ENCODE measurements at places on chromosomes 7 and 10.

GRCh38 chr10:25017661-25018060 is 1.2 kb downstream of the THNSL1 start:
- DNase-seq, result peak; percentile 4

- no peak for DNase-seq
Observed at GRCh38 chr10:13709931-13710650, 123.3 kb downstream of the PRPF18 start.

- DNase-seq, result no peak
Observed at GRCh38 chr10:77578583-77579227, 58.9 kb downstream of the KCNMA1 start.

GRCh38 chr7:7868572-7868899 is 100.1 kb upstream of the GLCCI1 start:
- no peak for DNase-seq

DNA sequence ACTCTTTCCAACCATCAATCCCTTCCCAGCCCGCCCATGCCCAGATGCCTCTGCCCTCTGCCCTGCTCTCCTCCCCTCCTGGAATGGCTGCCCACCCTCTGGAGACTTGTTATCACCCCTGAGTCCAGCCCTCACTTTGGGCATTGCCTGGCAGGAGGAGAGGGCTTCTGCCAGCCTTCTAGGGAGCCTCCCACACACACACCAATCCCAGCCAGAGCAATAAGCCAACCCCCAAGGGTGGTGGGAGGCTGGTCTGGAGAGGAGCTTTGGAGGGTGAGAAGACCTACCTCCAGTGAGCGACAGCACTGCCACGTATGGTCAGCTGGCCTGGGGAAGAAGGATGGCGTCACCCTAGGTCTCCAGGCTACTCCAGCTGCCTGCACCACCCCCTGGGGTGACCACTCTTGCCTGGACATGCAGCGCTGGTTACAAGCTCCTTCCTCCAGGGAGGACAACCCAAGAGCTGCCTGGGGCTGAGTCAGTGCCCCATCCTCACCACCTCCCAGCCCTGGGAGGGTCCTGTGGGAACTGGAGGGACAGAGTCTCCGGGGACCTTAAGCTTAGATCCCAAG is 8.4 kb downstream of the C10orf105 start:
- DNase-seq, result no peak

- DNase-seq, result no peak
Observed at GRCh38 chr10:59181668-59182067, 5.2 kb downstream of the PHYHIPL start.

DNA sequence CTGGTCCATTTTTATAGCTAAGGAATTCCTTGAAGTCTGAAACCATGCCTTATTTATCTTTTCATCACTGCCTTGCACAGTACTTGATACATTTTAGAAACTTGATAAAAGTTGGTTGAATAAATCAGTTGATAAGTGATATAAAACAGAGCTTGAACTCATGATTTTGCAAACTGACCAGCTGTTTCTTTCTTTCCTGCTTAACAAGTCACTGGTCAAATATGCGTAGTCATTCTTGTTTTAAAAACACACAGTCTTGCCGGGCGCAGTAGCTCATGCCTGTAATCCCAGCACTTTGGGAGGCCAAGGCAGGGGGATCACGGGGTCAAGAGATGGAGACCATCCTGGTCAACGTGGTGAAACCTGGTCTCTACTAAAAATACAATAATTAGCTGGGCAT is 6.3 kb downstream of the TPST1 start:
- DNase-seq, result no peak

- peak; percentile 79 for DNase-seq
Observed at GRCh38 chr7:150451097-150451793, 815 bp downstream of the GIMAP8 start.

- no peak for DNase-seq
Observed at GRCh38 chr10:58177362-58177947, 90.2 kb downstream of the IPMK start.

- DNase-seq, result no peak
Observed at GRCh38 chr7:100897772-100898454, 2.2 kb upstream of the ACHE start.

DNA sequence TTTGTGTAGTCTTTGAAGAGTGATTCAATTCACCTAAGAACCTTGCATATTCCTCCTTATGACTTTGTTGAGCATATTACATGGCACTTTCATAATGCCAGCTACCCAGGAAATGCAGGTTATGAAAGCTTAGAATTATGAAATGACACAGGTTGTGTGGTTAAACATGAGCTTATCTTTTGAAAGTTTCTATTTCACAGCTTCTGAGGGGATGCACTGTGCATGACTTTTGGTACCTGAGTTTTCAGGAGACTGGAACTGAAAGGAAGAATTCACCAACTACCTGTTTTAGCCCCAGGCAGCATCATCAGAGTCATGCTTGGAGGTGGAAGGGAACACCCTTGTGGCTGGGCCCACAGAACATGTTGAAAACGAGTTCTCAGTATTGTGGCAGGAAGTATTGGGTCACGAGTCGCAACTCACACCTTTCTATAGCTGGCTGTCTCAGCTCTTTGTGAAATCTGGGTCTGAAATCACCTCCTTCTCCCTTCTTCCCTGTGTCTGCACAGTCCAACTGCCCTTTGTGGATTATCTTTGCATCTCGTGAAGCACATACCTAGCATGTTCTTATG is 228.2 kb downstream of the PTEN start:
- DNase-seq, result peak; percentile 85

GRCh38 chr7:36986948-36987724 is 262.8 kb upstream of the AOAH start:
- peak; percentile 57 for DNase-seq

- DNase-seq, result no peak
Observed at GRCh38 chr7:94128072-94128471, 123.9 kb upstream of the BET1 start.

DNA sequence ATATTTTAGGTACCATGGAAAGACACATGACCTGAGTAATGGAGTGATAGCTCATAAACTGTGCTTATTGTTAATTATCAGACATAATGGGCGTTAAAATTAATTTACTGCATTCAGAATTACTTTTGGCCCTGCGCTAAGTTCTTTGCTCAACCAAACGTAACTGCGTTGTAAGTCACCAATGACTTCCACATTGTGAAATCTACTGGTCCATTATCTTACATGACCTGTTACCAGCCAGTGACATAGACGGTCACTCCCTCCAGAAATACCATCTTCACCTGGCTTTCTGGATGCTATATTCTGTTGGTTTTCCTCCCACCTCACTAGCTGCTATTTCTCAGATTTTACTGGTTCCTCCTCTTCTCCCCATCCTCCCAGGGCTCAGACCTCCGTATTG is 5.0 kb upstream of the GIGYF1 start:
- no peak for DNase-seq

DNA sequence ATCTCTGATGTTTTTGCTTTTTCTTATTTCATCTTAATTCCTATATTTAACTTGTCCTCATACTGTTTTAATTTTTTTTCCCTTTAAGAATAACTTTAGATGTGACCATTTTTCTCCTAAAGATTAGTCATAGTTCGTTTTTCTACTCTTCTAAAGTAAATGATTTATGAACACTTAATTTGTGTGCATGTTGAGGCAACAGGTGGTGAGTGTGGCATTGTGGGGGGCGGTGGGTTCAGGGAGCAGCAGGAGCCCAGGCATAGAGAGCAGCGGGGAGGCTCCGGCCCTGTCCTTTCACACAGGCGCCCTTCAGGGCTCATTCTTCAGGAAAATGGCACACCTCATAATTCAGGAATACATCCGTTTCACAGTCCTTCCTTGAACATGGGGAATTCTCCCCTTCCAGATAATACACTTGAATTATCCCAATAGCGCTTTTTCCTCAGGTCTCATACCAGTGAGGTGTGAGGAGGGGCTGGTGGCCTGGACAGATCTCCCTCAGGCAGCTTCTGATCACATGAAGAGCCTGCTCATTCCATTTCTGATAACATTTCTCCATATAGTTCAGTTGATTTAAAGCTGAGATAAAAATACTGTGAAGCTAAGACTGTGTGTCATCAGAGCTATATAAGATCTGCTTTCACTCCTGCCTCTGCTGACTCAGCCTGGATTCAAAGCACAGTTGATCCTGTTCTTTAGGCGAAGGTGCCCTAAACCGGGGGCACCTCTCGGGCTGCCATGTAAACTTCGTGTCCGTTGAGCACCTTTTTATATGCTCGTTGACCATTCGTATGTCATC is 40.2 kb downstream of the CUL1 start:
- no peak for DNase-seq

DNA sequence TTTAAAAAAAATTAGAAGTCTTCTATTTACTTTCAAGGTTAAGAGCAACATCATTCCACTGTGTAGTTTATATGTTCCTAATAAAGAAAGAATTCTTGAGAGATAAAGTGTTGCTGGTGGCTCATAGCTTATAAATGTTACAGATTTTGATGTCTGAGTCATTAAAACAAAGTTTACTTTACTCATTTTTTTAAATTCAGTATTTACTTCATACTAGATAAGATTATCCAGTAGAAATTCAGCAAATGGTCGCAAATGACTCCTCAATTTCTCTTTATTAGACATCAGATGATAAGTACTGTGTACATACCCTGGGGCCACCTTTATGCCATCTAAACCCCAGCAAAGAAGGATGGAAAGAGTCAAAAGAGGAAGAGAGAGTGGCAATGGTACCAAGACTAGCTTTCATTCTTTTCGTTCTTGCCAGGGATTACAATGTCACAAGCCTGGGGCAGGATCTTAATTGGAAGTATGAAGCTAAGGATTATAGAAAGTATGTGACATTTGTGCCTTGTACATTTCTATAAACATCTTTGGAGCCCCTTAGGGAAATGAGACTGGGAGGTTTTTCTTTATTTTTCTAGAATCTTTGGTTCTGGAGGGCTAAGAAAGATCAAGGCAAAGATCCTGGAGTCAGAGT is 206.1 kb downstream of the CHRM2 start:
- DNase-seq, result no peak

GRCh38 chr7:128933180-128933891 is 4.4 kb upstream of the IRF5 start:
- no peak for DNase-seq

GRCh38 chr10:102422545-102423129 is 2.0 kb downstream of the FBXL15 start:
- DNase-seq, result peak; percentile 55

DNA sequence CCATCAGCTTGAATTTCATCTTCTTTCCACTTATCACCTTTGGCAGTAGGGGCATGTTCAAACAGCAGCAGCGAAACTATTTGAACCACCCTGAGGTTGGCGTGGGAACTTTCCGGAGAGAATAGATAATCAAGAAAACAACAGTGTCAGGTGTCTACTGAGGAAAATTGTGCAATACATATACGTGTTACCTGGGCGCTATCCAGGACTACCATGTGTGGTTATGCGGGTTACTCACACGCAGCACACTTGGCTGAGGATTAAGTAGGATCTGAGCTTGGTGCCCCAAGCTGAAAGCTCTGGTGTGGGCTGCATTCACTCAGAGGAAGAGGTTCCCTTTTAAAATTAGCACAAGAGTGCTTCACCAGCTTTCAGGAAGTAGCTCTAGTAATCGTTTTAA is 8.8 kb upstream of the ABI1 start:
- DNase-seq, result peak; percentile 36

DNA sequence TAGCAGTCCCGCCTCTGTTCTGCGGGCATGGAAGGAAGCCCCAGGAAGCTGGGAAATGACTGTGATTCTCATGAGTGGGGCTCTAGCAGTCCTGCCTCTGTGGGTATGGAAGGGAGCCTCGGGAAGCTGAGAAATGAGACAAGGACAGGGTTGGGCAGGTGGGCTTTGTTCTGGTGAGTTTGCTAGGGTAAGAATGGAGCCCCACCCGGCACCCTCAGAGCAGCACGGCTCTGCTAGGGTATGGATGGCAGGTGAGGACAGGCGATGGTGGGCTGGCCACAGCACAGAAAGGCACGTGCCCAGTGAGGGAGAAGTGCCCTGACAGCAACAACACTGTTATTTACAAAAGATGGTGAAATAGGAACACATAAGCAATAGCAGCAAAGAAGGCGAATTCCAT is 39.6 kb downstream of the SVIL start:
- DNase-seq, result no peak

- DNase-seq, result no peak
Observed at GRCh38 chr7:100008525-100008924, 6.9 kb upstream of the ZKSCAN1 start.

DNA sequence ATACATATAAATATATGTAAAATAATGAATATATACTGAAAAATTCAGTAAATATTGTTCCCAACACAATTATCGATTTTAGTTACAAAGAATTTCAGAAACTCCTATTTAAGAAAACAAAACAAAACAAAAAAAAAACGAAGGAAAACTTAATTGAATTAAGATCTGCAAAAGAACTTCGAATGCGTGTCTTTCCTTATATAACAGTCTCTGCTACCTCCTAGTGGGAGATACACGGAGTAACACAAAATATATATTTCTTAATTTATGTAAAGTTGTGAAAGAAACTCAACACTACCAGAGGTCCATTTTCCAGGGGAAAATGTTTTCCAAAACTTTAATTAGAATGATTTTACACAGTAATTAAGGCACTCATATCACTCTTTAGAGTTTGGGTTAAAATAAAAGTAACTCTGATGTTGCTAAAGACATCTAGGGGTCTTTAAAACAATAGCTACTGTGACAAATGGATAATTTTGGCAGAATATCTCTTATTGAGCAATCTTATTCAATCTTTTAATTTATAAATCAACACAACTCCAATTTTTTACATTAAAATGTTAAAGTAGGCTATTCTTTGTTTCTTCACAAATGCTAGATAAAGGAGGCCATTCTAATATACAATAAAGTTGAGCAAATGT is 41.6 kb downstream of the NEBL start:
- DNase-seq, result no peak

GRCh38 chr10:119703903-119704508 is 21.8 kb upstream of the INPP5F start:
- DNase-seq, result no peak

DNA sequence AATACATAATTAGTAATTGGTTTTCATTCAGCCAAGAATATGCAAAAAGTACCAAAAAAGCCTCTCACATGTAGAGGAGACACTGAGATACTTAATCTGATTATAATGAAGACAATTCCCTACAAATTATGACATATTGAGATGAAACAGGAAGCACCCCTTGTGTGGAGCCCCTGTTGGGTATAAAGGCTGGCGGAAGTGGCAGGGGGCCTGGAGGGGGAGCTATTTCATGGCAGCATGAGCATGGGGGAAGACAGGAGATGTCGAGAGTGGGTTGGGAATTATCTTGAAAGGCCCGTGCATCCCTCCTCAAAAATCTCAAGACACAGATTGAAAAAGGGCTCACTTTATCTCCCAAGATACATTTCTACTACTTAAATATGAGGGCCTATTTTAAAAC is 96.9 kb downstream of the PIP4K2A start:
- DNase-seq, result peak; percentile 57

- DNase-seq, result no peak
Observed at GRCh38 chr10:13820964-13821337, 234.2 kb downstream of the PRPF18 start.

DNA sequence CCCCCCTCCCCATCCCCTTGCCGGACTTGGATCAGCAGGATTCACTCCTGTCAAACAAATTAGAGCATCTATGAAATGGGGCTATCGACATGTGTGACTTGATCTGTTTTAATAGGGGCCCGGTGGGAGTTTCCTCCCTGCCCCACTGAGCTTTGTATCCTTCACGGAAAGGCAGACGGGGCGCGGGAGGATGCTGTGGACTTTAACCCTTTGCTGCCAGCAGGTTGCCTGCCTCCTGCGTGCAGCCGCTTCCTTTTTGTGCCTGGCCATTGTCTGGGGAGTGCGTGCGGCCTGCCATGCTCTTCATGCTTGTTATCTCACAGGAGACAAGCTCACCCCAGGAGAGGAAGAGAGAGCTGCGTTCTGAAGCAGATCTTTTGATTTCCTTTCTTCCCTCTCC is 512.8 kb upstream of the GALNT17 start:
- no peak for DNase-seq

- peak; percentile 11 for DNase-seq
Observed at GRCh38 chr7:132485136-132485535, 91.1 kb downstream of the PLXNA4 start.

Data from natural killer cell (primary cell).